ENCODE measurements at places on chromosomes 4 and X.

DNA sequence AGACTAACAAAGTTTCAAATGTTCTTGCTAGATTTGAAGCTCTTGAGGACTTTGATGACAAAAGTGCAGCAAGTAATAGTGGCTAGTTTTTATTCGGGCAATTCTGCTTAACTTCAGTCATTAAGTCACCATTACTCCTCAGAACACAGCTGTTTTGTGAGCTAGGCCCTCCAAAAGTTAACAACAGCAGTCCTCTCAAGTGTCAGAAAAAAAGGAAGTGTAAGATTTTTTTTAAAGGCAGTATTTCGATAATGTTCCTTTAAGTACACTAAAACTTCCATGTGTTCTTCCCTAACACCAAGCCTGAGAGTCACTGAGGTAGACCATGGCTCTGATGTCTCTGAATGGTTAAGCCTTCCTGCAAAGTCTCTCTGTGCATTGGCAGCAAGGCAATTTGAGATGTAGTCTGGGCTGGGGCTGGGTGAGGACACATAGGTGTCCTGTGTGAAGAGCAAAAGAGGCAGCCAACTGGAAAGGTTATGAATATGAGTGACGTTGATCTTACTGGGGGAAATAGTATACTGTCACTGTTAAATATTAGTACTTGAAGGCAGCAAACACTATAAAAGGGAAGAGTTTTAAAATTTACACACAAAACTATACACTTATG is 174.0 kb upstream of the MAP3K15 start:
- DNase-seq: no peak

DNA sequence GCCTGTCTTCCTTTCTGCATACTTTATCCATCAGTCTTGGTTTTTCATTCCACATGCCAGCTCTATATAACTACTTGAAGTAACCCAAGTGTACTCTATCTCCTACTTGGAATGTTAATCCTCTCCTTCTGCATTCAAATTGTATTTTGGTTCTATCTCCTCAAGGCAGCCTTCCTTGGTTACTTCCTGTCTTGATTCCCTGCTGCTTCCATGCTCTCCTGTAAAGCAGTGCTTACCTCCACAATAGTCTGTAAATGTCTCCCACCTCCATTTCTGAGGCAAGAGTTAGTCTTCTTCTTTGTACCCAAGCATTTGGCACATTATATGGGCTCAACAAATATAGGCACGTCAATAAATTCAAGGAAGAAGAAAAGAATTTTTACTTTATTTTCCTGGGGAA is 298.4 kb downstream of the ARHGAP24 start:
- DNase-seq: no peak

DNA sequence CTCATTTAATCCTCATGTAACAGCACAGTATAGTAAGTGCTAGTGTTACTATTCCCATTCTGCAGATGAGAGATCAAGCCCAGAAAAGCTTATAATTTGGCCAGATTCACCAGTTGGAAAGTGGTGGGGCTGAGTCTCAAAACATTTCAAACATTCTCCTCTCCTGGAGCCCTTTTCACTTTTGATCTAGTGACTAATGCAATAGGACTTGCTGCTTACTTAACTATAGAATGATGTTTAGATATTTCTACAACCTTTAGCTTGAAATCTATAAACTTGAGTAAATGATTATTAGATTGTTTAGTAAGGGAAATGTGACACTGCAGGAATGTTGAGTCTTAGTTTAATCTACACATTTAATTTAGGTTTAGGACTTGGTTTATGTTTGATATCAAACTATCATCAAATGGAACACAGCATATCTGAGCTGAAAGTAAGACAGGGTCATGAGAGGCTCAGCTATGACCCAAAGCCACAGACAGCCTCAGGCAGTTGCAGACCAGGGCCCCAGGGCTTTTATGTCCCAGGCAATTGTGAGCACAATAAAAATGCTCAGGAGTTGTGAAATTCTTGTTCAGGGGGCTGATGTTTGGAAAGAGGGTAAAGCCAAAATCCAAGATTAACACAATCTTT is 199.5 kb upstream of the HS3ST1 start:
- no peak for DNase-seq

DNA sequence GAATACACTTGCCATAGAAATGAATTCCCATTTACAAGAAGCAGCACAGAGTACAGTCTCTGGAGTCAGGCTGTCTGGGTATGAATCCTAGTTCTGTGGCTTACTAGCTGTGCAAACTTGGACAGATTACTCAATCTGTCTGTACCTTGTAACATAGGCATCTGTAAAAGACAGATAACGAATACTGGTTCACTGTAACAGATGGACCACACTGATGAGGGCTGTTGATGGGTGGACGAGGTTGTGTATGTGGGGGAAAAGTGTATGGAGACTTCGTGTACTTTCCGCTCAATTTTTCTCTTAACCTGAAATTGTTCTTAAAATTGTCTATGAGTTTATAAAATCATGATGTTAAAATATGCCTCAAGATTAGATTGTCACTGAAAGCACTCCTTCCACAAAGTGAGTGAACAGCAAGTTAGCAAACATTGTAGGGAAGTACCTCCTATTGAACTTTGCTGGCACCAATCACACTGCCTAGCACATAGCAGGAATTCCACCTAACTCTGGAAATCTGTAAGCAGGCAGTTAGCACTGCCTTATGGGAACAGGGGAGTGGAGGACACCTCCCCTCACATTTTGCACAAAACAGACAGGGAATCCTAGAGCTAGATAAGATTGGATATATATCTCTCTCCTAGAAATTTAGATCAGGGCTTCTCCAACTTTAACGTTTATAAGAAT is 6.5 kb upstream of the EXOSC9 start:
- no peak for DNase-seq

- DNase-seq: no peak
Observed at GRCh38 chrX:34848281-34848680, 94.3 kb upstream of the FAM47B start.

- DNase-seq: peak; percentile 22
Observed at GRCh38 chr4:4182835-4183568, 43.7 kb downstream of the OTOP1 start.

DNA sequence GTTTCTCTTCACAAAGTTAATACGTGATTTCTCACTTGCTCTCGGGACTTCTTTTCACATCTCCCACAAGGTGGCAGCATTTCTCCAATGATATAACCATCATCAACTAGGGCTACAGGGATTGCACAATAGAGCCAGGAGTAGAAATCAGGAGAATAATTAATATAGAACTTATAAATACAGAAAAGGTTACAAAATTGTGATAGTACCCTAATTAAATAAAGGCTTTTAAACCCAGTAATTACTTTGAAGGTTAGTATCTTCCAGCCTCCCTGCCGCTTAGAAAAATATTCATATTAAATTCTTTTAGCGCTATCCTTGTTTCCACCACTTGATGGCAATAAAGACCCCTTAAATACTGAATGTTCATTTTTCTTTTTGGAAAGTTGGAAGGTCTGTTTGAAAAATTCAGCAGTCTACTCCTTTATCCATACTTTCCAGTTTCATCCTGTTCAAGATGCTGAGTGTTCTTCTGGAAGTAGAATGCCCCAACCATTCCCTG is 65.8 kb downstream of the RASGEF1B start:
- peak; percentile 72 for DNase-seq

GRCh38 chr4:189046642-189047041 is 894.0 kb upstream of the FRG1 start:
- no peak for DNase-seq

- no peak for DNase-seq
Observed at GRCh38 chr4:145779319-145779801, 99.4 kb downstream of the C4orf51 start.

DNA sequence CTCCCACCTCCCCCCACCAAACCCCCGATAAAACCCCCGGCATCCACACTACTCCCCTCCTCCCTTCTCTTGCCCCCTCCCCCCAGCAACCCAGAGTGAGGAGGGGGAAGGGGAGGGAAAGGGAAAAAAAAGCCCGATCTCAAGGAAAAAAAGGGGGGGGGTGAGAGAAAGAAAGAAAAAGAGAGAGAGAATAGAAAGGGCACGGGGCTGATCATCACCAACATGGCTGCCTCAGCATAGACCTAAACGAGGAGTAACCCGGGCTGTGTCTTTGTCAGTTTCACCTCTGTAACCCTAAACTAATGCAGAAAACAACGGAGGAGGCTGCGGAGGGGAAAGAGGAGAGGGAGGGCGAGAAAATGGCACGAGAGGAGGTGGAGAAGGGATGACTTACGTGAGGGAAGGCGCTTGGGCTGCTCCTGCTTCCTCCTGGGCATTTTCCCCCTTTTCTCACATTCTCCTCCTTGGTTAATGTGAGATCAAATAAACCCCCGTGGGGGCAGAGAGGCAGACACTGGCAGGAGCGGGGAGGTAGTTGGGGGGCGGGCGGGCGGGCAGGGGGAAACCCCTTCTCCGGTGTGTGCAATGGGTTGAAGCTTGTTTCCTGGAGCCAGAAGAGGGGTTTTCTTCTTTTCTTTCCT is 532 bp downstream of the ZNF827 start:
- peak; percentile 47 for DNase-seq

DNA sequence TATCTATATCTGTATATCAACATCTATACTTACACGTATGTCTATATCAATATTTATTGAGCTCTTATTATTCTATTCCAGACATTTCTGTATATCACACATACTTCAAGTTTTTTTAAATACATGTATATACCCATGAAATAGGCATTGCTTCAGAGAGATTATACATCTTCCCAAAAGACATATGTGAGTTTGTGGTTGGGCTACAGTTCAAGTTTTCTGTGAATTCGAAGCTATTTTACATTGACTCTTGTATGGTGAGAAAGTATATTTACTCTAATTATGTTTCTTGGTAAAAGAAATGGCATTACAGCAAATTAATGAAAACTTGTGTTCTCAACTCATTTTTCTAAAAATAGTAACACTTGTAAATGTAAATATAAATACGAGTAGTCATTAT is 46.8 kb upstream of the CTSO start:
- DNase-seq: no peak

DNA sequence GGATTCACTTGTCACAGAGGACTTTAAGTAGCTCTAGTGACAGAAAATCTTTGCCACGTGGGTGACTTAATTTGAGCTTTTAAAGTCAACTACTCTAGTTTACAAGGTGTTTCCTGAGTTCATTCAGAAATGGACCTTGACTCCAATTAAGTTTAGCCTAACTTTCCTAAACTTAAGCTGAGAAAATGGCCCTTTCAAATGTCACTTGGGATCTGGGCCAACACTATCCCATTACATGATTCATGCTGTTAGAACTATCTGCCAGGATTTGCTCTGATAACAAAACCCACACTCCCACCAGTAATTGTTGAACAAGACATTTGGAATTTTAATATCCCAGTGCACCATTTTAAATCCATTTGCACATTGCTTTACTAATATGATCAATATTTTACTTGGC is 40.8 kb downstream of the C4orf46 start:
- DNase-seq: no peak

- DNase-seq: no peak
Observed at GRCh38 chr4:99552872-99553271, 11.0 kb downstream of the TRMT10A start.

DNA sequence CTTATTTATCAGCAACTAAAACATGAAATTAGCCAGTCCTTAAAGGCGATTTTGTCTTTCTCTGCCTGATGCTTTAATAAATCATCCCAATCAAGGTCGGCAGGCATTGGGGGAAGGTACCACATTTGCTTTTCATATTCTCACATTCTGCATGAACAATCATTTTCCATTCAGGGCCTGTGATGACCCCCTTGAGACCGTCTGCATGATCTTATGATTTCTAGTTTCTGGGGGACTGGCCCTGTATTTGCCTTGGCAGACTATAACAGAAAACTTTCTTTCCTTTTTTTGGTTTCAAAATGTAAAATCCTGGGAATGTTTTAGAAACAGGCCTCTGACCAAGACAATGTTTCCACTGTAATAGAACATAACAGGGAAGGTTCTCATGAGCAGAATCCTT is 296.8 kb downstream of the IDS start:
- DNase-seq: no peak

- DNase-seq: no peak
Observed at GRCh38 chrX:35289952-35290351, 347.4 kb downstream of the FAM47B start.

GRCh38 chr4:141464366-141464765 is 172.0 kb upstream of the IL15 start:
- DNase-seq: peak; percentile 85

DNA sequence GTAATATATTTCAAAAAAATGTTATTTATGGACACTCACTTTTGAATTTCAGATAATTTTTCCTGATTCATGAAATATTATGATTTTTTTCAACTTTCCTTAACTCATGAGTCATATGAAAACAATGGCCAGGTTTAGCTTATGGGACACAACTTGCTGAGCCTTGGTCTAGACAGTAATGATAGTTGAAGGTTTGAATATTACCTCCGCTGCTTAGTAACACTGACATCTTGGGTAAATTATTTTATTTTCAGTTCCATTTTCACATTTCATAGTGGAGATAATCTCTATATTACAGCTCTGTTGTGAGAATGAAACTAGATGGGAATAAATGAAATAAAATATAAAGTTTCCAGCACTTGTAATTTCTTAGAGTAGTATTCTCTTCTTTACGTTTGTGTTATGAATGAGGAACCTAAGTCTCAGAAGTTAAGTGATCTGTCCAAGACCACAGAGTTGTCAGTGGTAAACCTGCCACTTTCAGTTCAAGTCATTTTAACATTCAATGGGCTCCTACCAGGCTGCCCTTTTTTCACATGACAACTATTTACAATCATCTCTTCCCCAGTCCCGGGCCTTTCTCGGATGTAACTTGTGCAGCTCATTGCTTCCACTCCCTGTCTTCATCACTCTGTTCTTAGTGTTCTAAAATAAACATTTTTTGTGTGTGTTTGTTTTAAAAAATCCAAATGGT is 46.8 kb upstream of the GC start:
- no peak for DNase-seq

GRCh38 chr4:112735474-112735951 is 98.6 kb downstream of the LARP7 start:
- no peak for DNase-seq

GRCh38 chr4:16264798-16265197 is 38.5 kb upstream of the TAPT1 start:
- DNase-seq: peak; percentile 27

DNA sequence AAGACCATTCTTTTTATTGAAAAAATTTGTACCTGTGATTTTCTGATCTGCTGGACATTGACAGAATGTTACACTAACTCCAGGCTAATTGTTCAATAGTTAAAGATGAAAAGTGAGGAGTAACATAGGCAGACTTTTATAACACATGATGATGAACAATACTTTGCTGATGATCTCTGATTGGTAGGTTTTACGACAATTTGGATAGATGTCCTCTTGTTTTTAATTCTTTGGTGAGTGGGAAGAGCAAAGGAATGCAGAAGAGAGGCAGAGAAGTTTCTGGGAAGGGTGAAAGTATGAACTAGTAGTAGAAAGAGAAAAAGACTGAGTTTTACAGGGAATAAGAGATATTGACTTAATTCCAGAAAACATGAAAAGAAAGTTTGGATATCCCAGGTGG is 267.3 kb upstream of the HAND2 start:
- no peak for DNase-seq

DNA sequence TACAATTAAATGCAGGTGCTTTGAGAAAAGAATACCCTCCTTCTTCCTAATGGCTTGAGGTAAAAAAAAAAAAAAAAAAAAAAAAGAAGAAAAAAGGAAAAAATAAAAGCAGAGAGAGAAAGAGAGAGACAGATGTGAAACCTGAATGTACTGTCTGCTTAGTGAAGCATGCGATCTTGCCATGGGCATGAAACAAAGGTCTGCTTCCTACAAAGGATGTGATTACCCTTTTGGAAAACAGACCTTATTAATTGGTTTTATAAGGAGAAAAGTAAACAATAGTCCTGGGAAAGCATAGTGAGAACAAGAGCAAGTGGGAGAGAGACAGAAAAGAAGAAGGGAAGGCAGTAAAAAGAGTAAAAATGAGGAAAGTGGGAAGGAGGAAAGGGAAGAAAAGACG is 526.1 kb upstream of the PABPC4L start:
- no peak for DNase-seq

All from COR-L47 (cell line).